NCI-H187 treated with DMSO at 0.1 percent for 48 hours (cell line): ENCODE measurements at places on chromosomes 6 and 20.

DNA sequence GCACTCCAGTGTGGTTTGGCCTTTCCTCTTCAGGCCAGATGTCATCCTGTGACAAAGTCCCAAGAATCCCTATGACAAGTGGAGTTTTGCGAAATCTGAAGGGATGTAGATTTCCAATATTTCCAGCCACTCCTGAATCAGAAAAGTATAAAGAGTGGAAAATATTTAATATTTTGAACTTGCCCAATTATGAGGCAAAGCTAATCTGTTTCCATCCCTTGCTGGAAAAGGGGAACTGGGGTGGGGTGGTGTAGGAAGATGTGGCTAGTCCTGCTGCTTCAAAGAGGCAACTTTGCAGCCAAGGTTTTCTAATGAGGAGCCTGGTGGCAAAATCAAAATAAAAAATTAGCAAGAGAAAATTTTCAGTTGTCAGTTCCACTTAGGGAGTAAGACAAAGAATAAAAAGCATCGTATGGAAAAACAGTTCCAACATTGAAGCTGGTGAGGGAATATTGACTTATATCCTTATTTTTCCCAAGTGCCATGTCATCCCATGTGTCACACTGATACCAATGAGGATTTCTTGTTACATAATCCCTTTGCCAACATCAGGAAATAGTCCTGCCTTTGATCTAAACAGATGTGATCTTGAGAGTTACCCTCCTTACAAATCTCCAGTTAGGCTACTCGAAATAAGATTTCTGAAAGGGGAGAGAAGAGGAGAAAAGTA lies 480.0 kb upstream of the JARID2 start:
- no peak for DNase-seq

- DNase-seq = no peak
Measured at GRCh38 chr6:170117111-170117972, 173.5 kb downstream of the DLL1 start.

DNA sequence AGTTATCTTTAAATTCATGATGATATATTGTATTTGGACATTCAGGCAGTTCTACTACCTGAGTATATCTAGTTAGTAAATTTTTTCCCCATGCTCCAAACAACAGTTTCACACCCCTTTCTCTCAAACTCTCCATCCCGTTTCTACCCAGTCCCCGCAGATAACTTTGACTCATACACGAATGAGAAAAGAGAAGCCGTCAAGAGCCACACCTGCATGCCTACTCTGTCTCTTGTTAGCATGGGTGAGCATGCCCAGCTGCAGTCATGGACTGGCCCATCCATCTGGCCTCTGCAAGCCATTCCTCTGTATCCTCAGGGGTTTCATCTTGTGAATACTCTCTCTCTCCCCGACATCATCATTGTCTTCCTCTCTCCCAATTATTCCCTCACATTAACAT lies 41.5 kb downstream of the MYB start:
- DNase-seq = no peak

GRCh38 chr20:21019468-21019813 lies 86.7 kb downstream of the LINC00237 start:
- no peak for DNase-seq

DNA sequence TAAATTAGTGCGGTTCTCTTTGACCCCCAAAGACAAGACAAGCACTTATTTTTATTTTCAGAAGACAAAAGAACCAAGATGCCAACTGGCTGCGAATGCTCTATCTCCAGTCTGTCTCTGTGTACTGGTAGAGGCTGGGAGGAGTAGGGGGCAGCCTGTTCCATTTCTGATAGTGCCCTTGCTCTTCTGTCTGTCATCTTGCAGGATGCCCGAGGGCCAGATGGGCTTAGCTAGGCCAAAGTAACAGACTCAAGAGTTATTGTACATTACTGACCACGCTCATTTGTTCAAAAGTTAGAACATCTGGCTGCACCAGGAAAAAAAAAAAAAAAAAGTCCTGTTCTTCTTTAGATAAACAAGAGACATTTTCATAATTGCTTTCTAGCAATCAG lies 198.1 kb upstream of the UST start:
- DNase-seq = no peak

- no peak for DNase-seq
Measured at GRCh38 chr20:11372876-11373790, 544.6 kb upstream of the BTBD3 start.
